Left kidney (tissue), 8 donors: ENCODE measurements at places on chromosomes 2 and 18. TPM values are rescaled to one million over a fixed set of nuclear protein-coding genes. Genes with fewer than 3 reads are reported as not detected.
A peak's percentile ranks its signal among the peaks of the same experiment; 100 is the strongest.

The MPP4 gene
- 0.47 TPM for polyA plus RNA-seq

The GAREM2 gene
- 6.7 TPM for polyA plus RNA-seq

The FIGN gene
- polyA plus RNA-seq = 14.1 TPM

The ANKRD62 gene
- polyA plus RNA-seq = 0.10 TPM

DNA sequence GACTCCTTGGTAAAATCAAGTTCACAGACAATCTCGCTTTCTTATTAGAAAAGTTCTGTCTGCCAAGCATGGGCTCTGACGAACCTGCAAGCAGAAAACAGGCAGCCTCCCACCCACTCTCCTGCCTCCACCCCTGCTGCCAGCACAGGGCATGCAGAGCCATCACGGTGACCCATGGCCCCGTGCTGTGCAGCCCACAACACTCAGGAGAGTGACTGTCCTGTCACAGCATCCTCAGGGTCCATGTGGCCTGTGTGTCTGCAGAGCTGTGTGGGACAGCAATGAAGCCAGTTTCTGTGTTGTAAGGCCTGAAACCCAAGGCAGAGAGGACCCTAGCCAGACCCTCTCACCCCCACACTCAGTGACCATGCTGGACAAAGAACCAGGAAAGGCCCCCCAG is 46.2 kb downstream of the TFCP2L1 start:
- no peak for DNase-seq

- no peak for DNase-seq
Observed at GRCh38 chr2:103963146-103963725, 890.7 kb upstream of the POU3F3 start.

- no peak for DNase-seq
Observed at GRCh38 chr2:80815259-80815658, 510.7 kb upstream of the LRRTM1 start.

DNA sequence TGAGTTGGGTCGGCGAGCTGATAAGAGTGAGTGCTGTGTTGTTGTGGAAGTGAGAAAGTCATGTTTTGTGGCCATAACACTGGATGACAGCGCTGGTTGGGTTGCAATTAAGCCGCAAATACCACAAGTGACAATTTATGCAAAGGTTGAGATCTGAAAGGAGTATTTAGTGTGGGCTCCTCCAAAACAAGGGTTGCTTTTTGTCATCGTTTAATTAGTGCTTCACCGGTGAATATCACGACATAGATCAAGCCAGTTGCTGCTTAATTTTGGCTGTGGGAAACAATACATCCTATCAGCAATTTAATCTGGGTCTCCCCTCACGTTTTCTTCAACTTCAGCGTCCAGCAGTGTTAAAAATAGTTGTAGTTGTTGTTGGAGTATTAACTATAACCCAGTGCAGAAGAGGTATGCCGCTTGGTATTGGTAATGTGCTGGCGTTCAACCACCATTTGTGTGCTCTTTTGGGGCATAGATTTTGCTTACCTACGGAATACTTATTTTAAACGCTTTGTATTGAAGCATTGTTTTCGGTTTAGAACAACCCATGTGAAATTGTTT is 662 bp downstream of the ACVR2A start:
- DNase-seq = peak; percentile 21

DNA sequence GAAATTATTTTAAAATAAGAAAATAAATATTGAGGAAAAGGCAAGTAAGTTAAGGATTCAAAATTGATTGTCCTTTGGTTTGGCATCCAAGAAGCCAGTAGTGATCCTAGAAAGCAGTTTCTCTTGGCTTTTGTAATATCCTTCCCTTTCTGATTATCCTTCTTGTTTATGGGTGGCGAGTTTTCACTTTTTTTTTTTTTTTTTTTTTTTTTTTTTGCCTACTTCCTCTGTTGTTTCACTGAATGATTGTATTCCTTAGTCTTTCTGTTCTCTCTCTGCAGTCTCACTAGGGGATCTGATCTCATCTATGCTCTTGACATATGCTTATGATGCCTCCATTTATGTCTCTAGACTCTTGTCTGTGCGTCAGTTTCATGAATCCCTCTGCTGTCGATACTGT is 4.2 kb downstream of the NAPG start:
- DNase-seq = no peak

DNA sequence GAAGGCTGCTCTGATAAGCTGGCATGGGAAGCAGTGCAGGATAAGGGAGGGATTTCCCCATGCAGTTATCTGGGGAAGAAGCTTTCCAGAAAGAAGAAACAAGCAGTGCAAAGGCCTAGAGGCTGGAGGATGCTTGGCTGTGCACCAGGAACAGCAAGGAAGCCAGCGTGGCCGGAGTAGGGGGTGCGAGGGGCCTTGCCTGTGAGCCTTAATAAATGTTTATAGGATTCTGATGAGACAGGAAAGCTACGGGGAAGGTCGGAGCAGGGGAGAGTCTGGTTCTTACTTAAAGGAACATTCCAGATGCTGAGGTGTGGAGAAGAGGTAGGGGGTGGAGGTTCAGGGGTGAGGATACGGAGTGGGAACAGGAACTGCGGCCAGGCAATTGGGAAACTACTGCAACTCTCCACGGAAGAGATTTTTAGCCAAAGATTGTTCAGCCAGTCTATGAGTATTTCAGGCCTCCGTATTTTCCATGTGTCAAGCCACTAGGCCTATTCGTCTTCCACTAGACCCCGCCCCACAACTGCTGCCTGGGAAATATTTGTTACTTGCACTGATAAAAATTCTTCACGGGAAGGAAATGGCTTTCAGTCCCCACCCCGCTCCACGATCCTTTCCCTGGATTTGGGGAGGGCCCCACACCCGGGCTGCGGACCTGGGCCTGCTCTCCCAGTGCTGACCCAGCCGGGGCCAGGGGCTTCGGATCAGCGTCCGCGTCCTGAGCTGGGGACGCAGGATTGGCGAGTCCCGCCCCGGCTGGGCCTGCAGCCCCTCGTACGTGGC is 516 bp downstream of the EIF2AK2 start:
- peak; percentile 61 for DNase-seq

GRCh38 chr2:42848265-42848664 is 55.9 kb upstream of the HAAO start:
- DNase-seq = no peak
